CD4-positive, alpha-beta memory T cell (primary cell): ENCODE measurements at places on chromosomes 5 and 9. TPM values are rescaled to one million over a fixed set of nuclear protein-coding genes. Genes with fewer than 3 reads are reported as not detected.

IPO11 gene
- 23.8 TPM for total RNA-seq

PCDHGA8 gene
- total RNA-seq = not detected

BTNL8 gene
- not detected for total RNA-seq

LHX2 gene
- not detected for total RNA-seq

WHRN gene
- total RNA-seq = 10.1 TPM

TSSK1B gene
- total RNA-seq = not detected

FAM120A gene
- total RNA-seq = 85.8 TPM

SLC6A3 gene
- total RNA-seq = not detected
